CD4-positive, CD25-positive, alpha-beta regulatory T cell (primary cell): ENCODE measurements at places on chromosomes 11 and 22.

- no peak for DNase-seq
Measured at GRCh38 chr22:43616645-43617044, 195.5 kb downstream of the EFCAB6 start.

- DNase-seq, result no peak
Measured at GRCh38 chr11:84993386-84993785, 633.8 kb downstream of the DLG2 start.

DNA sequence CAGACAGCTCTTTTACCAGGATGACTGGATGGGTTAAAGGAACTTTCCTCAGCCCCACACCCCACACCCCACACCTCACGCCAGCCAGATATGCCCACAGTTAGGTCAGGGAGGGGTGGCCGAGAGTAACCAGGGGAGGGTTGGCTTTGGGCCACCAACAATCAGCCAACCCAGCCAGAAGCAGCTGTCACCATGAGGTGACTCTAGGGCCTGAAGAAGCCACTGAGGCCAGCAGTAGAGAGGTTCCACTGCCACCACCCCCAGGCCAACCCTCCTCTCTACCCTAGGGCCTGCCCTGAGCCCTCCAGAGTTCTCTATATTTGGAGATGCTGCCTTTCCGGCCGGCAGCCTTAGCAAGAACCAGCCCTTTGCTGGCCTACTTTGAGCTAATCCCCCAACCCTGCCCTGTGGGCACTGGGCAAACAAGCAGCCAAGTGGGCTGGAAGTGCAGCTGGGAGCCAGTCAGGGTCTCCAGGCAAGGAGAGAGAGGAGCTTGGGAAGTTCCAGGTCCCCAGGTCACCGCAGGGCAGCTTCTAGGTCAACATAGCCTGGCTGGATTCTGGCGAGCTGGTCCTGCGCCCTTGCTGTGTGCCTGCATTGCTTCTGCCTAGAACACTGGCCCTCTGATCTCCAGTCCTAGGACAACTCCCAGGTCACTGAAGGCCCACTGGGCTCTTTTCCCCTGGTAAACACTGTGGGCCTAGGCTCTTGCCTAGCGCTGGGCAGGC is 12.0 kb upstream of the SYT8 start:
- DNase-seq, result no peak

GRCh38 chr22:27868732-27869282 is 50.2 kb downstream of the PITPNB start:
- no peak for DNase-seq

- no peak for DNase-seq
Measured at GRCh38 chr11:126415669-126416420, 60.4 kb downstream of the ST3GAL4 start.

- DNase-seq, result no peak
Measured at GRCh38 chr11:86101941-86102407, 33.1 kb upstream of the PICALM start.

- no peak for DNase-seq
Measured at GRCh38 chr22:20209761-20210250, 58.3 kb downstream of the RTN4R start.

GRCh38 chr22:36510966-36511881 is 4.4 kb upstream of the FOXRED2 start:
- peak; percentile 28 for DNase-seq

- DNase-seq, result no peak
Measured at GRCh38 chr11:57751676-57752253, at the start of gene BTBD18. TSS of gene BTBD18 (minus strand) at chr11:57751819. CDS start at chr11:57751188, 631 bp downstream.

DNA sequence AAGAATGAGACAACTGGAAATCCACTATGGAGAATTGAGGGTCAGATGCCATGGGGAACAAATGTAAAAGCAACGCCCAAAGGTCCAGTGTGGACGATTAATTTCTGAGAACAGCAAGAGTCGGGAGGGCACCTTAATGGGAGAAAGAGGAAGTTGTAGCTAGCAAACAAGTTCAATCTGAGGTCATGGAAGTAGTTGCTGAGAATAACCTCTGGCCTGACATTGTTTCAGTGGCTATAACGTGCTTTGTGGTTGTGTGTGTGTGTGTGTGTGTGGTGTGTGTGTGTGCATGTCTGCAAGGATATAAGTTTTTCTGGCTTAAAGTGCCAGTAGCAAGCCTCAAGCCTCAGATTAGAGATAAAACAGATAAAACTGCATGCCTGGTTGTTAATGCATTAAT is 1630.1 kb upstream of the TENM4 start:
- no peak for DNase-seq

DNA sequence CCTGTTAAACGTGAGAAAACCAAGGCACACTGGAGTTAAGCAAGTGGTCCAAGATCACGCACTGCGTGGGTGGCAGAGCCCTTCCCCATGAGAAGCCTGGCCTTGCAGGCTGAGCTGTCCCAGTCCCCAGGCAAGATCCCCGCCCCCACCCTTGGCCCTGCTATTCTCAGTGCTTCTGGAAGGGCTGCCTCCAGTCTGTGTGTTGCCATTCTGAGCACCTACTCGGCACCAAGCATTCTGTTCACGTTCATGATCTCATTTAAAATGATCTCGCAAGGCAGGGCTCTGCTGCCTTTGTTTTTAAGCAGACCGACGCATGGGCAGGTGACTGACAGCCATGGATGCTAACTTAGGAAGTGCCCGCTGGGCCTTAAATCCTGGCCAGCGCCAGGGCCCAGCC is 62.8 kb downstream of the PHF21B start:
- DNase-seq, result no peak

- no peak for DNase-seq
Measured at GRCh38 chr22:23752750-23753149, 1.5 kb downstream of the VPREB3 start.

GRCh38 chr11:121814962-121815361 is 301.1 kb downstream of the BLID start:
- DNase-seq, result no peak
